A549 treated with dexamethasone at 1 μM for 4 hours (cell line): ENCODE measurements at places on chromosomes 6 and 20. TPM values are rescaled to one million over a fixed set of nuclear protein-coding genes. Genes with fewer than 3 reads are reported as not detected.

Gene LY6G6D
- total RNA-seq: not detected in 5 replicates

Gene LHFPL5
- total RNA-seq: 0.08 to 0.17 TPM (median 0.16 TPM) in 3 of 5 replicates, not detected in the others

Gene FOXQ1
- total RNA-seq: 3.5 to 5.8 TPM (median 5.5 TPM) in 5 replicates

Gene LY86
- total RNA-seq: not detected in 5 replicates

Gene ELOVL4
- total RNA-seq: 1.4 to 1.8 TPM (median 1.6 TPM) in 5 replicates

Gene HTR1B
- 0.14 to 0.32 TPM (median 0.14 TPM) in 5 replicates for total RNA-seq

Gene EPPIN
- total RNA-seq: not detected in 5 replicates

Gene BCL2L1
- 303 to 331 TPM (median 315 TPM) in 5 replicates for total RNA-seq

Gene BCKDHB
- 4.8 to 6.5 TPM (median 5.8 TPM) in 5 replicates for total RNA-seq

Gene SLC22A2
- 0.04 to 0.15 TPM (median 0.06 TPM) in 3 of 5 replicates, not detected in the others for total RNA-seq

Gene TRIM15
- not detected in 5 replicates for total RNA-seq

Gene TSHZ2
- total RNA-seq: not detected in 5 replicates

Gene CDSN
- total RNA-seq: 0.04 to 0.08 TPM (median 0.06 TPM) in 4 of 5 replicates, not detected in the other

Gene LAMA2
- total RNA-seq: 0.22 to 0.82 TPM (median 0.65 TPM) in 5 replicates

Gene CGA
- total RNA-seq: 0.29 to 0.72 TPM (median 0.47 TPM) in 5 replicates

Gene PSMB9
- 15.3 to 22.0 TPM (median 17.4 TPM) in 5 replicates for total RNA-seq

Gene SIRPD
- total RNA-seq: not detected in 5 replicates

Gene IL17F
- not detected in 5 replicates for total RNA-seq

Gene OPRM1
- not detected in 5 replicates for total RNA-seq

Gene HLA-F
- total RNA-seq: 3.3 to 4.0 TPM (median 3.8 TPM) in 5 replicates

Gene DOK5
- not detected in 5 replicates for total RNA-seq

Gene ZNF831
- not detected in 5 replicates for total RNA-seq

Gene PARD6B
- total RNA-seq: 3.7 to 5.1 TPM (median 4.5 TPM) in 5 replicates

Gene PPP1R3G
- 1.5 to 2.3 TPM (median 2.0 TPM) in 5 replicates for total RNA-seq

Gene CLPSL1
- total RNA-seq: not detected in 5 replicates

Gene TMEM217
- total RNA-seq: 0.35 to 1.1 TPM (median 0.60 TPM) in 5 replicates

Gene IPCEF1
- 0.07 to 0.24 TPM (median 0.11 TPM) in 5 replicates for total RNA-seq

Gene GABRR2
- total RNA-seq: 0.05 to 0.07 TPM in 2 of 5 replicates, not detected in the others

Gene LY6G5C
- total RNA-seq: 0.82 to 1.8 TPM (median 1.4 TPM) in 5 replicates

Gene ZFP57
- not detected in 5 replicates for total RNA-seq

Gene IER3
- total RNA-seq: 39.2 to 58.3 TPM (median 55.1 TPM) in 5 replicates

Gene OR2J3
- not detected in 5 replicates for total RNA-seq

Gene MYLK2
- total RNA-seq: 0.27 to 0.78 TPM (median 0.46 TPM) in 5 replicates

Gene LCA5
- total RNA-seq: 0.39 to 0.95 TPM (median 0.61 TPM) in 5 replicates

Gene TRIM40
- not detected in 5 replicates for total RNA-seq

Gene ID4
- 0.61 to 1.0 TPM (median 0.80 TPM) in 5 replicates for total RNA-seq

Gene WFDC12
- total RNA-seq: not detected in 5 replicates

Gene GRM1
- total RNA-seq: 0.03 to 0.04 TPM in 2 of 5 replicates, not detected in the others

Gene VSX1
- total RNA-seq: 0.69 to 1.3 TPM (median 0.88 TPM) in 5 replicates

Gene COL19A1
- not detected in 5 replicates for total RNA-seq

Gene MMS22L
- 9.9 to 15.1 TPM (median 13.0 TPM) in 5 replicates for total RNA-seq
